ENCODE measurements at places on chromosomes 4 and X. TPM values are rescaled to one million over a fixed set of nuclear protein-coding genes. Genes with fewer than 3 reads are reported as not detected.

The DCAF4L1 gene
- not detected for total RNA-seq

The BTC gene
- total RNA-seq: 68.4 TPM

The ATP1B4 gene
- not detected for total RNA-seq

The SSX1 gene
- total RNA-seq: not detected

The XK gene
- 2.5 TPM for total RNA-seq

The AP1AR gene
- 15.9 TPM for total RNA-seq

The ZNF711 gene
- 3.2 TPM for total RNA-seq

The TCEAL6 gene
- not detected for total RNA-seq

The SLC25A6 gene
- 271 TPM for total RNA-seq

The NR0B1 gene
- not detected for total RNA-seq

The GPR50 gene
- 0.23 TPM for total RNA-seq

The RHOXF2B gene
- total RNA-seq: not detected

The GLRB gene
- 2.2 TPM for total RNA-seq

The MTHFD2L gene
- total RNA-seq: 13.7 TPM

The RAB39B gene
- total RNA-seq: 0.08 TPM

The MAGEA6 gene
- not detected for total RNA-seq

The PCDH11X gene
- 1.7 TPM for total RNA-seq

The OPRPN gene
- total RNA-seq: not detected

The HTN3 gene
- not detected for total RNA-seq

The EVC gene
- 23.9 TPM for total RNA-seq

The TRIM75 gene
- not detected for total RNA-seq

The KIAA0232 gene
- total RNA-seq: 52.1 TPM

The FGF2 gene
- total RNA-seq: 5.2 TPM

The ADH7 gene
- total RNA-seq: 0.83 TPM

The P2RY8 gene
- 0.81 TPM for total RNA-seq
